ENCODE measurements at places on chromosomes 1 and 21.

GRCh38 chr1:157639800-157640199 is 41.9 kb upstream of the FCRL4 start:
- DNase-seq, result no peak

- DNase-seq, result no peak
Observed at GRCh38 chr1:115648717-115649691, 7.2 kb downstream of the VANGL1 start.

GRCh38 chr1:180198196-180198595 is 31.9 kb upstream of the LHX4 start:
- DNase-seq, result no peak

DNA sequence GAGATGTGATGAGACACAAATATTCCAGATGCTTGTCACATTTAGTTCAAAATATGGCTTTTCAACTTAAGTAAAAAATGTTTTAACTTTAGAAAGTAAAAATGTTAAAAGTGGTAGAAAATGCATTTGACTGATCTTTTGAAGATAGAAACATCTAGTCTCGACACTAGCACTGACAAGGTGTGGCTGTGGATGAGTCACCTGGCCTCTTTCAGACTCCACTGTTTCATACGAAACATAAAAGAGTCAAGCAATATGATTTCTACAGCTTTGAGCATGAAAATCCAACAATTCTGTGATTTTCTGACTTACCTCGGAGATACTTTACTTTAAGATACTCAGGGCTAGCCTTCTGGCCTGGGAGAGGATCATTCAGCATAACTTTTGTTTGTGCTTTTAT is 47.7 kb downstream of the TTC13 start:
- DNase-seq, result no peak

GRCh38 chr1:30845904-30846290 is 62.7 kb downstream of the SDC3 start:
- no peak for DNase-seq

GRCh38 chr1:53643881-53644390 is 95.0 kb downstream of the GLIS1 start:
- DNase-seq, result no peak

- DNase-seq, result no peak
Observed at GRCh38 chr1:167716000-167716271, 5.8 kb upstream of the MPZL1 start.

- DNase-seq, result no peak
Observed at GRCh38 chr1:31725134-31725533, 21.3 kb upstream of the COL16A1 start.

- DNase-seq, result no peak
Observed at GRCh38 chr1:37043101-37043500, 8.8 kb upstream of the GRIK3 start.

All from ovary (tissue), 10 donors.